ENCODE measurements at places on chromosomes 7 and 10. TPM values are rescaled to one million over a fixed set of nuclear protein-coding genes. Genes with fewer than 3 reads are reported as not detected.

Gene SNCG
- total RNA-seq = not detected

Gene PPP1R9A
- 10.7 TPM for total RNA-seq

Gene EPHA1
- 5.3 TPM for total RNA-seq

Gene MMD2
- not detected for total RNA-seq

DNA sequence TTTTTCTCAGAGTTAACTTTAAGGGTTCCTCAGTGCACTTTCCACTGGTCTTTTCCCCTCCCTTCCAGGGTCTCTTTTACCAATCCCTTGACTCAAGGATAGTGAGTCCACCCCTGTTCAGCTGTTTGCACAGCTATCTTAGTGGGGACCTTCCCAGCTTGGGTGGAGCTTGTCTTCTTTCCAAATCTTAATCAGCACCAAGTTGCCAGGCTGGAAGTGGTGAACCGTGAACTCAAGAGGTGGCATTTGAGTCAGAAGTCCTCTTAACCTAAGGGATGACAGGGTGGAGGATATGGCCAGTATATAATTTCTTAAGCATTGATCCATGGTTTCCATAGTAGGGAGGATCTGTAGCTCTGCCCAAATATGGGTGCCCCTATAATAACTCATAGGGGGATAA is 25.0 kb downstream of the MAPK8 start:
- no peaks in the 10 kb centered on the region for H3K27me3 ChIP-seq
- H3K4me3 ChIP-seq = no peak overlapping the region
- H3K4me1 ChIP-seq = peaks cover 19% of the 10 kb centered on the region
- DNase-seq = no peak
- no peak overlapping the region for H3K27ac ChIP-seq
- no peaks in the 10 kb centered on the region for H3K36me3 ChIP-seq

DNA sequence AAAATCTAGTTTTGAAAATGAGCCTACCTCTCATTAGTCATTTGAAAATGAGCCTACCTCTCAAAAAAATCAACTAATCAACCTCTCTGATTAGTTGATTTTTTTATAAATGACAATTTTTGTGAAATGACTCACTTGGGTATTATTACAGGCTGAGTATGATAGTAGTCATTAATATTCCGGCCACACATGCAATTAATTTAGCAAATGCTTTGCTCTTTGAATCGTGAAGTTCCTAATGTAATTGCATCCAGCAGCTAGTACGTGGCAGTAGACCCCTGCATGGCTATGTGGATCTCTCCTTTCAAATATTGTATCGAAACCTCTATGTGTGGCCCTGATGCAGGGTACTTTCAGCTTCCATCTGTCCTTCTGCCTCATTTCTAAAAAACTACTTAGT is 245.9 kb upstream of the PHYHIPL start:
- no peak overlapping the region for H3K4me3 ChIP-seq
- DNase-seq = no peak
- H3K27me3 ChIP-seq = no peaks in the 10 kb centered on the region
- no peaks in the 10 kb centered on the region for H3K36me3 ChIP-seq
- no peak overlapping the region for H3K27ac ChIP-seq

DNA sequence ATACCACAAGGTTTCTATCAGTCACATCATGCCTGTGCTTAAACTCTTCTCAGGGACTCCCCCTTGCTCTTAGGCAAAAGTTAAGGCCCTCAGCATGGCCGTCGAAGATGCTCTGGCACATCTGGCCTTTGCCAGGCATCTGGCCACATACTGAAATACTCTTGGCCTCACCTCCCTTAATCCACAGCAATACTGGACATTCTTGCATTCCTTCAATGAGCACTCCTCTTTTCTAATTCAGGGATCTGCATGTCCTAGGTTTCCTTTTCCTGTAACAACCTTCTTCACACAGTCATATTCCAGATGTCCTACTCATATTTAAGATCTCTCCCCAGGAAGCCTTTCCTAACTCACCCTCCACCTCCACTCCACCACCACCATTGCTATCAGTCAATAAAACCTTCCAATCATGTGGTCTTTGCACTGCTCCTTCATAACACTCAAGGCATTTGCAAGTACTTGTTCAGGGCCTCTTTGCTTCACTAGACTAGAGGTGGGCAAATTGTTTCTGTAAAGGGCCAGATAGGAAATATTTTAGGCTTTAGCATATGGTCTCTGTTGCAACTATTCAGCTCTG is 216.6 kb downstream of the KCNMA1 start:
- peaks cover 21% of the 10 kb centered on the region for H3K4me1 ChIP-seq
- DNase-seq = no peak
- no peak overlapping the region for H3K4me3 ChIP-seq
- H3K36me3 ChIP-seq = no peaks in the 10 kb centered on the region
- H3K27me3 ChIP-seq = no peaks in the 10 kb centered on the region
- H3K27ac ChIP-seq = no peak overlapping the region

GRCh38 chr10:23742368-23742767 is 303.5 kb downstream of the OTUD1 start:
- no peak overlapping the region for H3K27ac ChIP-seq
- no peaks in the 10 kb centered on the region for H3K4me1 ChIP-seq
- DNase-seq = no peak
- no peaks in the 10 kb centered on the region for H3K36me3 ChIP-seq

DNA sequence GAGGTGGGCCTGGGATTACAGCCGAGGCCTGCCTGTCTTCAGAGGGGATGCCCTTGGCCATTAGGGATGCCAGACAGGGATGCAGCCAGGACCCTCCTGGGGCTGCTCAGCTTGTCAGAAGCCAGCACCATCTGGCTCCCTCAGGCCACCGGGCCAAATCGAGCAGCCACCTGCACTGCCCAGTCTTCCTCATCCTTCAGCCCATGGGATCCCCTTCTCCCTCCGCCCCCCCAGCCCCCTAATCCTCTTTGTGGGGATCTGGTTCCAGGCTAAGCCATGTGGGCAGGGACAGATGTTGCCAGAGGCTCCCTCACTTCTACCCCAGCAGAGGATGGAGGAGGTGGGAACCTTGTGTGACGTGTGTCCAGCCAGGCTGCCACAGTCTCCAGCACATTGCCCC is 137.4 kb upstream of the PPIF start:
- H3K4me3 ChIP-seq = no peak overlapping the region
- no peaks in the 10 kb centered on the region for H3K27me3 ChIP-seq

DNA sequence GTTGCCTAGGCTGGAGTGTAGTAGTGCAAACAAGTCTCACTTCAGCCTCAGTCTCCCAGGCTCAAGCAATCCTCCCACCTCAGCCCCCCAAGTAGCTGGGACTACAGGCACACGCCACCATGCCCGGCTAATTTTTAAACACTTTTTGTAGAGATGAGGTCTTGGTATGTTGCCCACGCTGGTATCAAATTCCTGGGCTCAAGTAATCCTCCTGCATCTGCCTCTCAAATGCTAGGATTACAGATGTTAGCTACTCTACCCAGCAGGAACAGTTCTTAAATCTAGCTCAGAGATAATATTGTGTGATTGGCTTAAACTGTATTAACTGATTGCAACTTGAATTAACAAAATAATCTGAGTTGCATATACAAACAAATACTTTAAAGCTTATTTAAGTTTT is 82.9 kb downstream of the CDK14 start:
- H3K27ac ChIP-seq = no peak overlapping the region
- H3K4me1 ChIP-seq = peaks cover 32% of the 10 kb centered on the region
- H3K4me3 ChIP-seq = no peak overlapping the region
- H3K27me3 ChIP-seq = no peaks in the 10 kb centered on the region
- H3K36me3 ChIP-seq = no peaks in the 10 kb centered on the region
- DNase-seq = no peak

DNA sequence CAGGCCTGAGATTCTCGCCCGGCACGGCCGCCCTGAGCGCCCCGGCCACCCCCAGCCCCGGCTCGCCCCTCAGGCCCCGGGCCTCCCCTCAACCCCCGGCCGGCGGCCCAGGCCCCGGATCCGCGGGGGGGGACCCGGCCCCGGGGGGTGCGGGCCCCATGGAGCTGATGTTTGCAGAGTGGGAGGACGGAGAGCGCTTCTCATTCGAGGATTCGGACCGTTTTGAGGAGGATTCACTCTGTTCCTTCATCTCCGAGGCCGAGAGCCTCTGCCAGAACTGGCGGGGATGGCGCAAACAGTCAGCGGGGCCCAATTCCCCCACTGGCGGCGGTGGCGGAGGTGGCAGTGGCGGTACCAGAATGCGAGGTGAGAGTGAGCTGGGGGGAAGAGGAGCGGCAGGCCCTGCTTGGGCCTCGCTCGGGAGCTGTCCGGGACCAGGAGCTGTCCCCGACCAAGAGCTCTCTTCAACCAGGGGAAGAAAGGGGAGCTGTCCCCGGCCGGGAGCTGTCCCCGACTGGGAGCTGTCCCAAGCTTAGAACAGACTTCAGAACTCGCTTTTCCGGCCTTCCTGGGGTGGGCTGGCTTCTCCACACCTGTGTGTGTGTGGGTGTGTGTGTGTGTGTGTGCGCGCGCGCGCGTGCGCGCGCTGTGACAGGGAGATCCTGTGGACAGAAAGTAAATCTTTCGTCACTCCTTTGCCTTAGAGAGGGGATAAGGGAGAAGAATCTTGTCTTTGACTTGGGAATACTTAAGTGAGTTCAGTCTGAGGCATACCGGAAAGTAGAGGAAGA is 510 bp downstream of the ZSWIM8 start:
- peak; percentile 77 for DNase-seq
- H3K27me3 ChIP-seq = no peaks in the 10 kb centered on the region
- peak overlapping the region; percentile 82 for H3K4me3 ChIP-seq
- peak overlapping the region; percentile 90 for H3K27ac ChIP-seq
- H3K4me1 ChIP-seq = peaks cover 46% of the 10 kb centered on the region

DNA sequence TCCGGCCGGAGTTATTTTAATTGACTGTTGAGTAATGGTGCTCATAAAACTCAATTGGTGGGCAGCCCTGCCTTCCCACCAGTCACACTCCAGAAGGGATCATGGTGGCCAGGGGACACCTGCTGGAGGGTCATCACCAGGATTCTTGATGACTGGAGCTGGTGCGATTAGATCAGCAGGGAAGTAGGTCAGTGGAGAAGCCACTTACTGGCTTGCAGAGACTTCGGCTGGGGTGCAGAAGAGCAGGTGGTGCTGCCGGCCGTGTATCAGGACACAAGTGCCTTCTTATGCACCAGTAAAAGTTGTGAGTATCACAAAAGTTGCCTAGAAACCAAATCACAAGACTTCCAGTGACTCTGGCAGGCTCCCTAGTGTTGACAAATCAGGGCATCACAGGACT is 82.6 kb upstream of the CHCHD3 start:
- no peak for DNase-seq
- H3K4me3 ChIP-seq = no peak overlapping the region
- H3K36me3 ChIP-seq = no peaks in the 10 kb centered on the region
- no peaks in the 10 kb centered on the region for H3K4me1 ChIP-seq

GRCh38 chr7:107528461-107528860 is 35.3 kb downstream of the COG5 start:
- H3K27ac ChIP-seq = no peak overlapping the region
- no peaks in the 10 kb centered on the region for H3K27me3 ChIP-seq
- DNase-seq = no peak
- H3K4me1 ChIP-seq = no peaks in the 10 kb centered on the region
